ENCODE measurements at places on chromosomes 13 and 19.

DNA sequence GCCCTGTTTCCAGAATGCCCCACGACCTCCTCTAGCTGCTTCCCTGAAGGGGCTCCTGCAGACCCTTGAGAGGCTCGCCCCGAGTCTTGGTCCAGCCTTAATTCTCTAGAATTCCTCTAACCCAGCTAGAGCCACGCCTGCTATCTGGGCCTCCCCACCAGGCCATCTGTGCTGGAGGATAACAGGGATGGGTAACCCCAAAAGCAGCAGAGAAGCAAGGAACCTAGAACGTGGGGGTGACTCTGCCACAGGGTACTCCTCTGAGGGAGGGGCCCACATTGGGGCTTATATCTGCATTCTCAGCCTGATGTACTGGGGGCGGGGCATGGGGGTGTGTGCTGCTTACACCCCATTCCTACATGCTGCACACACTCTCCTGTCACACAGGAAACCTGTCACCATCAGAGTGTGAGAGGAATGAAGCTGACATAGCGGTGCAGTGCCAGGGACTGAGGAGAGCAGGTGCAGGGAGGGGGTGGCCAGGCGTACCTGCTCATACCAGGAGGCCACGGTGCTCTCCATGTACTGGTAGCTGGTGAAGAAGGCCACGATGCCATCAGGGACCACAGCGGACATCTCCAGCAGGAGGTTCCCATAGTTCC is 13.8 kb downstream of the KLC3 start:
- DNase-seq: no peak

- DNase-seq: no peak
Measured at GRCh38 chr13:99895444-99896368, 75.9 kb downstream of the ZIC5 start.

- DNase-seq: no peak
Measured at GRCh38 chr13:31355001-31355400, 155.2 kb downstream of the B3GLCT start.

GRCh38 chr13:19646063-19646462 is 12.6 kb downstream of the MPHOSPH8 start:
- DNase-seq: no peak

DNA sequence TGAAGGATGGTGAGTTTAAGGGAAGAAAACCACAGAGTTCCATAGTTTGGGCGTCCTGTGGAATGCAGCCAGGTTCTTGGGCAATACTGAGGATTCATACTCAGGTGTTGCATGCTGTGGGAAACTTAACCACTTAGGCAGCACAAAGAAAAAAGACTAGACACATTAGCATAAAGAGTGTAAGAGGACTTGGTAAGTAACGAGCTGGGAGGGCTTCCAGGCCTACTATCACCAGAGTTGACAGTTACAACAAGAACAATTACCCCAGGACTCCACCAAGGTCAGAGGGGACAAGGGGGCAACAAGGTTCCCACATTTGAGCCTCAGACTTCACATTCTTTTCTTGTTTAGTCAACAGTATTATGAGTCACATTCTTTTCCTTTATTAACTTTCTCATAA is 33.2 kb downstream of the KCTD12 start:
- DNase-seq: no peak

- no peak for DNase-seq
Measured at GRCh38 chr13:108188260-108188659, 27.1 kb downstream of the LIG4 start.

GRCh38 chr19:51978882-51979281 is 7.8 kb downstream of the ZNF350 start:
- peak; percentile 46 for DNase-seq

- no peak for DNase-seq
Measured at GRCh38 chr19:39141929-39142328, 16.3 kb downstream of the PAK4 start.

DNA sequence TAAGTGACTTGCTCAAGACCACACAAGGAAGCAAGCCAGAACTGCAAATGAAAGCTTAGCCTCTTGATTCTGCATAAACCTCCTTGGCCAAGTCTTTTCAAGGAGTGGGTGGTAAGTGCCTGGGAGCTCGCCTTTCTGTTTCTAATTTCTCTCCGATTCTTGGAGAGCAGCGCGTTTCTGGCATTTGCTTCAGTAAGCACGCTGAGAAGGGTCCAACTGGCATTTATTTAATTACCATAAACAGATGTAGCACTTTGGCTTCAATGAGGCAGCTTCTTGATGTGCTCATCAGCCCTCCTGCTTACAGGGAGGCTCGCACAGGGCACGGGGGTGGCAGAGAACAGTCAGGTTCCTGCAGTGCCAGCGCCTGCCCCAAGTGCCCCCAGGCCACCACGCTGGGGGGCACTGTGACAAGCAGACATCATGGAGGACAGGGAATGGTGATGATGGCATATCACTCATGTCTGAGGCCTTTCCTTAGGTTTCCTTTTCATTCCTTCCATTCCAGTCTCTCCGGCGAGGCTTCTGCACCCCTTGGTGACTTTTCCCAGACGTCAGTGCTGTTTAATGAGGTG is 13.3 kb downstream of the SIAH3 start:
- no peak for DNase-seq

GRCh38 chr19:5850743-5851293 is 431 bp downstream of the FUT3 start:
- DNase-seq: no peak

DNA sequence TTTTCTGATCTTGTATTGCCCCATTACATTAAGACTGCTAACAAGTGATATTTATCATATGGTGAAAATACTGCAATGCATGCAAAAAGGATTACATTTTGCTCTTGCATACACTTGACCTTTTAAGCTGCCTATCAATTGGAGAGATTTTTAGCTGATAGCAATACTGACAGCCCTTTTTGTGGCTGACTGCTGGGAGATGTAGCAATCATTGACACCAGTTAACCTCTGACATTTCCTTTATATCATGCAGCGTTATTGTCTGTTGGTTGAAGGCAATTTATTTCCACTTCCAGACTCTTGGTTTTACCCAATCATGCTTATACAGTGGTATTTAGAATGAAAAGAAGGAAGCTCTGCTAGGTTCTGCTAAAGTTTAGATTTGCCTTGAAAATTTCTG is 364.0 kb downstream of the LMO7 start:
- peak; percentile 41 for DNase-seq

DNA sequence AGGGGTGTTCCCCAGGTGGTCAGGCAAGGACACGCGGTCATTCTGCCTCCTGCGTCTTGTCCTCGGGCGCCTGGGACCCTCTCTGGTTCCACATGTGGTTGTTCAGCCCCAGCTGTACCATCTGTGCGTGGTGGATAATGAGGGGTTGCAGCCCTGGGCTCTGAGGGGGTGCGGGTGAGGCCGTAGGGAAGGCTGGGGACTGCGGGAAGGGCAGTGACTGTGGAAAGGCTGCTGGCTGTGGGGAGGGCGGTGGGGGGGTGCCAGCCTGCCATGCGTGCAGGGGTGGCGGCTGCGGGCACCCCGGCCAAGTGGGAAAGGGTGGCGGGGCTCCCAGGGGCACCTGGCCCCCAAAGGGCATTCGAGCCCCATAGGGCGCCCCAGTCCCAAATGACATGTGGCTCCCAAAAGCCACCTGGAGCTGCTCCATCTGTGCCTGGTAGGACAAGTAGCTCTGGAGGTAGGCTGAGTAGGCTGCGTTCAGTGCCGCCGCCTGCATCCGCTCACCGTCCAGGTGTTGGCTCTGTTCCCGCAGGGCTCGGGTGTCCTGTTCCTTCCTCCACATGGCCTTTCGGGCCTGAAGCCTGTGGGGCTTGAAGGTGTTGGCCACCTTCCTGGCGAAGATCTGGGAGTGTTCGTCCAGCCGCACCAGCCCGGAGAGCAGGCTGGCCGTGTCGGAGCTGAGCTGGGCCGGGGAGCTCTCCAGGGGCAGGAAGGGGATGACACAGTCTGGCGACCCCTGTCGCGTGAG is 15.1 kb downstream of the TICAM1 start:
- DNase-seq: no peak

- peak; percentile 89 for DNase-seq
Measured at GRCh38 chr13:27826379-27827353, 34.4 kb downstream of the GSX1 start.

GRCh38 chr13:98825659-98826058 is 73.2 kb upstream of the SLC15A1 start:
- no peak for DNase-seq

DNA sequence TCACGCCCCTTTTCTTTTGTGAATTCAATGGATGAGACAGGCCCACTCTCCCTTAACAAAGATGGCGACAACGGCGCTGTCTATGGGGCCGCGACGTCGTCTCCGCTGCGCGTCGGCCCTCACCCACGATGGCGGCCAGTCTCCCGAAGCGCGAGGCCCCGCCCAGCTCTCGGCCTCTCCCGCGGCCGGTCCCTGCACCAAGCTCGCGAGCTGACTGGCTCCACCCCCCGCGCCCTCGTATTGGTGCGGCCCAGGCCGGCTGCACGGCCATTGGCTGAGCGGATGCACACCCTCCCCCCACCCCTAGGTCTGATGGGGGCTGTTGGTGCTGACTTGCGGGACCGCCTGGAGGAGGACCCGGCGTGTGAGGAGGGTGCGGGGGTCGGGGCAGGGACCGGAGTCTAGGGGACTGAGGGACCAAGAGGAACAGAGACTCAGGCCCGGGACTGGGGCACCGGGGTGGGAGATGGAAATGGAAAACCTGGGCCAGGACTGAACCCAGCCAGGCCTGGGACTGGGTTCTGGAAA is 4.8 kb downstream of the SPHK2 start:
- DNase-seq: peak; percentile 100

DNA sequence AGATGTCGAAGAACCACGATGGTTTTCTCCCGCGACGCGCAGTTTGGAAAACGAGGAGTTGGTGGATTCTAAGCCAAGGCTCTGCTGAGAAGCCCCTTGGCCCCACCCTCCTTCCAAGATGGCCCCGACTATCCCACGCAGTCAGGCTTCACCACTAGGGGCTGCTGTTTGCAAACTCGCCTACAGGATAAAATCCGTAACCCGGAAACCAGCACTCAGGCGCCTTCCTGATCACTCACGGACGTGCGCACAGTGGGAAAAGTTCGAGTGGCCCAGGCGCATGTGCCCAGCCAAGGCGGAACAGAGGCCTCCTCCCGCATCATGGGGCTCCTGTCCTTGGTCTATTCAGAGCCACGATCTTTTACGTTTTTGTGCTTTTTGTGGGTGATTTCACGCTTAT is 19.2 kb upstream of the UQCR11 start:
- DNase-seq: peak; percentile 49

DNA sequence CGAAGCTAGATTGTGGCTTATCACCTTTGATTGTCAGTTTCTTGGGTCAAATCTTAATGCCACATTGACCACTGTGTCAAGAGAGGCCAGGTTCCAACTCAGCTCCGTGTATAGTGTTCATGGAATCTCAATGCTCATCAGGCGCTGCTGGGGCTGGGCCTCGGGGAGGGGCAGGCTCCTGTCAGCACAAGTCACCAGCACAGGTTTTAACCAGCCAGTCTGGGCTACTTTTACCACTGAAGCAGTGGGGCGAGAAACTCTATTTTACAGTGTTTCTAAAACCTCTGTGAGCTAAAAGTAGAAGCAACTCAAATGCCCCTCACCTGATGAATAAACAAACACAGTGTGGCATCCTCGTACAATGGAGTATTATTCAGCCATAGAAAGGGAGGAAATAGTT is 118.7 kb upstream of the GJB6 start:
- no peak for DNase-seq

GRCh38 chr19:53927739-53928138 is 18.7 kb downstream of the CACNG7 start:
- DNase-seq: peak; percentile 64

DNA sequence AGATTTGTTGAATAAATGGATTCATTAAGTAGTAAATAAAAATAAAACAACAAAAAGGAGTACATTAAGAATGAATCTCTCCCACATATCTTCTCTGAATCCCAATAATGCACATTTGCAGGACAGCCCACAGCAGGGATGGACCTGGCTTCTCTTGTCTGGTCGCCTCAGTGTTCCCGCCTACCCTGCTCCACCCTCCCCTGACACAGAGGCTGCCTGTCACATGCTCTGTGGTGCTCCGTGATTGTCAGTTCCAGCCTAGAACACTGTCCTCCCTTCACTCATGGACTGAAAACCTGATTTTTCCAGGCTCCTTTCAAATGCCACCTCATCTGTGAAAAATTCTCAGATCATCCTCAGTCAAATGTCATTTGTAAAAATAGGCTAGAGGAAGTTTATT is 94.5 kb upstream of the GPR12 start:
- no peak for DNase-seq

- peak; percentile 37 for DNase-seq
Measured at GRCh38 chr19:2661615-2662014, 40.9 kb downstream of the GNG7 start.

- peak; percentile 94 for DNase-seq
Measured at GRCh38 chr13:52194184-52194868, 34.9 kb upstream of the NEK3 start.

GRCh38 chr19:44718441-44719261 is 19.7 kb downstream of the CEACAM16 start:
- DNase-seq: no peak

DNA sequence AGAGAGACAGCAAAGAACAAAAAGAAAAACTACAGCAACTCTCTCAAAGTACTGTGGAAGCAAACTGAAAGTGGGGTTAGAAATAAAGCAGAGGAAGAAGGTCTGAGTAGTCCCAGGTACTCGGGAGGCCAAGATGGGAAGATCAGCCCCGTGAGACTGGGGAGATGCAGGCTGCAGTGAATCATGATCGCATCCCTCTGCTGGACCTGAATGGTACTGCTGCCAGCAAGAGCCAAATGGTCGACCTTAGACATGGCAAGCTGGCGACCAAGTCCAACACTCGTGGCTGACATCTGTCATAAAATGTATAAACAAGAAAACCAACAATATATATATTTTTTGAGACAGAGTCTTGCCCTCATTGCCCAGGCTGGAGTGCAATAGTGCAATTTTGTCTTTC is 33.7 kb upstream of the ZNF724 start:
- DNase-seq: peak; percentile 78

Measured in NB4 (cell line).